Stimulated activated CD8-positive, alpha-beta memory T cell treated with anti-CD3 and anti-CD28 coated beads, Interleukin-4, amount 100 ng/mL, for 1 hour (primary cell): ENCODE measurements at places on chromosomes 4 and X.

- no peak for DNase-seq
These were observed 3.5 kb upstream of the PGRMC2 start for GRCh38 chr4:128291096-128291495.

DNA sequence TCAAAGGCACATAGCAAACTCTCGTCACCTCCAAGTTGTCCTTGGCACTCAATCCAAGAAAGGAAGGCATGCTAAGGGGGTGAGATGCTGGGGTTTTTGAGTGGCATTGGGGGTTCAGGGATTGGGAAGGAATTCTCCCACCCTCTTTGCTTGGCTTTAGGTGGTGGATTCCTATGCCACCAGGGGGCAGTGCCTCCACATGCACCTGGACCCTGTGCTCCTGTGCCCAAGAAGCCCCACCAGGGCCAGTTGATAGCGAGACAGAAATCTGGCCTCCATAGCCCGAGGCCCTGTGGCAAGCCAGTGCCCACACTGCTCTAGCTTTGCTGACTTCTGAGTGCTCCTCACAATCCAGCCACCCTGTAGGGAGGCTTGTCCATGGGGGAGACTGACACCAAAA, 2.0 kb upstream of the FATE1 start:
- no peak for DNase-seq

DNA sequence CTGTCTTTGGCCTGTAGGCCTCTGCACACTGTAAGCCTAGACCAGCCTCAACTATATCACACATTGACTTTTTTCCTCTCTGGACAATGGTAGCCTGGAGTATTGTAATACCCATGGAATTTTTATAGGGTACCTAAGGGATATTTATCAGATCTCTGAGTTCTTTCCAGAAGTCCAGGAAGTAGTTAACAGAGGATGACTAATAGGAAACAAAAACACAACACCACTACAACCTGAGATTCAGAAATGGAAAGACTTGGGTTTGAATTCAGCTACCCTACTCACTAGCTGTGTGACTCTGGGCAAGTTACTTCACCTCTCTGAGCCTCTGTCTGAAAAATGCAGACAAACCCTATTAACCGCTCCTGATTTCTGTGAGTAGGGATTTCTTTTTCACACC, 7.7 kb upstream of the STX18 start:
- DNase-seq = no peak

DNA sequence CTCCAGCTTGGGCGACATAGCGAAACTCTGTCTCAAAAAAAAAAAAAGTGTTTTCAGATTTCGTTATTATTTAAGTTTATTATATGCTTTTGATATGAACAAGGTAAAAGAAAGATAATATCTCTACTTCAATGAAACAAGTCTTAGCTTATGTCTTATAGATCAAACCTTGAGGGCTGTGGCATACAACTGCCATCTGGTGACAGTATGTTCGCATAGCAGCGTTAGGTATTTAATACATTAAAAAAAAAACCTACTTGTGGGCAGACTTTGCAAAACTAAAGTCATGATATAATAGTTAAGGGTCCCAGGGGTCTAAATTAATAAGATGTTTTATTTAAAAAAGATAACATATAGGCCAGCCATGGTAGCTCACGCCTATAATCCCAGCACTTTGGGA, 161.2 kb upstream of the AMOT start:
- no peak for DNase-seq

- no peak for DNase-seq
These were observed 825.8 kb upstream of the LCORL start for GRCh38 chr4:18847249-18847890.

- no peak for DNase-seq
These were observed 11.3 kb upstream of the SLC2A9 start for GRCh38 chr4:10032625-10033024.

- DNase-seq = no peak
These were observed 30.0 kb downstream of the RCHY1 start for GRCh38 chr4:75484190-75484589.

GRCh38 chrX:29242856-29243255, 655.6 kb downstream of the IL1RAPL1 start:
- DNase-seq = no peak
